ENCODE measurements at places on chromosomes 11 and 22. TPM values are rescaled to one million over a fixed set of nuclear protein-coding genes. Genes with fewer than 3 reads are reported as not detected.

Gene FOSL1
- not detected for total RNA-seq

Gene RPLP2
- total RNA-seq = 189 TPM

Gene KIRREL3
- 1.0 TPM for total RNA-seq

Gene KLHL35
- total RNA-seq = 1.7 TPM

Gene MUC15
- 5.8 TPM for total RNA-seq

Gene KDM4E
- not detected for total RNA-seq

Gene MGAT3
- total RNA-seq = 4.2 TPM

Gene FERMT3
- total RNA-seq = 7.8 TPM

Gene GLYATL2
- 3.8 TPM for total RNA-seq

Gene ZNF214
- total RNA-seq = 12.5 TPM

Gene MOV10L1
- 9.7 TPM for total RNA-seq

Gene GRM5
- 0.53 TPM for total RNA-seq

Gene PIK3IP1
- total RNA-seq = 19.5 TPM

Gene OR2AT4
- total RNA-seq = 0.05 TPM
